ENCODE measurements at places on chromosomes 11 and 22. TPM values are rescaled to one million over a fixed set of nuclear protein-coding genes. Genes with fewer than 3 reads are reported as not detected.

DNA sequence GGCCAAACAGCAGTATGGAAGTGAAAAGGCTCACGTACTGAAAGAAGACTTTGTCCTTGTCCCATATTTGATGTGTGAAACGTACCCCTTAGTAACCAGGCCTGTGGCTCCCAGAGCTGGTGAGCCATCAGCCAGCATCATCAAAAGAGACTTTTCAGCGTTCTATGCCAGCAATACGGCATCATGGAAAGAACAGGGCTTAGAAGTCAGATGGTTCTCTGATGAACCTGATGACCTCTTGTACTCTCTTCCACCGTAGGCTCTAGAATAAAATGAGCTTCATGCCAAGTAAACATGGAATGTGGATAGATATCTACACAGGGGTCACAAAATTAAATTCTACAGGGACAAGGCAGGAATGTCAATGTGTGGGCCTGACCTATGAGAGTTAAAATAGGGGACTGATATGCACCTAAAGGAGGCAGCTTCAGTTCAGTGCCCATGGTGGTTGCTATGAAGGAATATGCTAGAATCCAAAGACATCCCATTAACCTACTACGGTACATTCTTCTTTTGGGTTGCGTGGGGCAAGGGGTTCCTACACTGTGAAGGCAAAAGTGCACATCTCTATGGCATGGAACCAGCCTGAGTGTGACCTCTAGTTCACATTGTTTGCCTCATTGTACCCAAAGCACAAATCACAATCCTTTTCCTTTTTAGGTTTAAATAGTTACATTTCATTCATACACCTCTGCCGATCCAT is 130.6 kb downstream of the ETS1 start:
- peak overlapping the region; percentile 93 for H3K27ac ChIP-seq
- no peaks in the 10 kb centered on the region for H3K27me3 ChIP-seq
- H3K4me3 ChIP-seq, result no peak overlapping the region
- H3K36me3 ChIP-seq, result peaks cover 33% of the 10 kb centered on the region

GRCh38 chr11:124608147-124608546 is 3.1 kb upstream of the PANX3 start:
- no peaks in the 10 kb centered on the region for H3K4me1 ChIP-seq
- H3K27me3 ChIP-seq, result peaks cover 24% of the 10 kb centered on the region

DNA sequence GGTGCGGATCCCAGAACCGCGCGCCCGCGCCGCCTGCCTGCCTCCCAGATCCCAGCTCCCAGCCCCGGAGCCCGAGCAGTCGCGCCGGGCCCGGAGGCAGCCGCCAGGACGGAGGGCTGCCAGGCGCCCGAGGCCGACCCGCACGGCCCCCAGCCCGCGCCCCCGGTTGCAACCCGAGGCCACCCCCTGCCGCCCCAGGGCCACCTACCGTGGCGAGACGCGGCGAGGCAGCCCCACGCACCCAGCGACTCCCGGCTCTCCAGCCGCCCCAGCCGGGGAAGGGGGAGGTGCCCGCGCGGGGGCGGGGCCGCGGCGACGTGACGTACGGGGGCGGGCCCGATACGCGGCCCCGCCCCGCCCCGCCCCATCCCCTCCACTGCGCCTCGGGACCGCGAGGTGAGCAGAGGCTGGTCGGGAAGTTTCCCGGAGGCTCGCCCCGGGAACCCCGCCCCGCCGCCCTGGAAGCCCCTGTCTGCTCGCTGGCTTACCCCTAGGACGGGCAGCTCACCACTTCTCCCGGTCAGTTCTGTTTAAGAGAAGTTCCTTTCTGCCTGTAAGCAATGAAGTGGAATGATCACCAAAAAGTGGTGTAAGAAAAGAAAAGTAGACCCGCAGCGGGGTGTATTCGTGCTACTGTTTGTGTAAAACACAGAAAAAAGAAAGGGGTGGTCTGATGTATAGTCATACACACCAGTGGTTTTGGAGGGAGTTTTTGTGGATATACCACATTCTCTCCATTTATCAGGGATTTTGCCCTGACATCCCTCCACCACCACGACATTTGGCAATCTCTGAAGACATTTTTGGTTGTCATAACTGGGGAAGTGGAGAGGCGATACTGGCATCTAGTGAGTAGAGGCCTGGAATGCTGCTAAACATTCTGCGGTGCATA is at the start of gene TPST2:
Gene TPST2, minus strand, starts transcription at position 288 of the 892 bp plus-strand sequence. CDS start 48,502 bp downstream, outside the sequence.
- H3K27me3 ChIP-seq, result peaks cover 24% of the 10 kb centered on the region
- H3K36me3 ChIP-seq, result no peaks in the 10 kb centered on the region
- peak within 1 kb of the TSS; percentile 67 for H3K27ac ChIP-seq
- DNase-seq, result peak; percentile 92

DNA sequence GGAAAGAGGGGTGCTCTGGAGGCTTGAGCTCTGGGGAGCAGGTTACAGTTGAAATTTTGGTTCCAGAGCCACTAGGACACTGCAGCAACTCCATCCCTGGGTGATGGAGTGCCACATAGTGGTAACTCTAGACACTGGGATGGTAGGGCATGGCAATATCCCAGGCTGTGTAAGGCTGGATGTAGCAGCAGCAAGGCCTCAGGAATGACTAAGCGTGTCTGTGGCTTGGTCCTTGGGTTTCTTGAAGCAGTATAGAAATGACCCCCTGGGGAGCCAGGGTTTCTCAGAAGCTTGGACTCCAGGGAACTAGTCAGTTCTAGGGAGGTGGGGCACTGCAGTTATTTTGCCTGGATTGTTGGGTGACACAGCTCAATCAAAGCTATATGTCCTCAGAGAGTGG is 8.1 kb downstream of the MS4A4A start:
- DNase-seq, result no peak
- no peak overlapping the region for H3K4me3 ChIP-seq
- peaks cover 15% of the 10 kb centered on the region for H3K4me1 ChIP-seq
- H3K27ac ChIP-seq, result no peak overlapping the region
- no peaks in the 10 kb centered on the region for H3K36me3 ChIP-seq

DNA sequence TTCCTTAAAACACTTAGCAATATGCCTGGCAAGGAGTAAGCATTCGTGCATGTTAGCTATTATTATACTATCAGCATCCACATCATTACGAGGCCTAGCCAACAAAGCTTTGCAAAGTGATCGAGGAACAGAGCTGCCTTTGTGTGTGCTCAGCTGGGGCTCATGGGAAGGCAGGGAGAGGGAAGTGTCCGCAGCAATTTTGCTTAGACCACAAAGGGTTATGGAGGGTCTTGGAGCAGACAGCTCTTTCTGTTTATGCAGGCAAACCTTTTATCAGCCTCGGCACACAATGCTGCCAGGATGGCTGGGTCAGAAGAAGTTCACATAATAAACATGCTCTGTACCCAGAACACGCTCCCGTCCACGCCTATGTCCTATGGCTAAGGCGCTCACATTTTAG is 10.9 kb upstream of the DKK3 start:
- no peak for DNase-seq
- H3K27ac ChIP-seq, result no peak overlapping the region
- H3K36me3 ChIP-seq, result peaks cover 4% of the 10 kb centered on the region
- no peaks in the 10 kb centered on the region for H3K27me3 ChIP-seq

The KCNK4 gene
- 0.43 TPM for total RNA-seq

GRCh38 chr22:19842393-19843106 is 12.1 kb downstream of the GNB1L start:
- DNase-seq, result no peak
- H3K4me1 ChIP-seq, result peaks cover 35% of the 10 kb centered on the region
- no peak overlapping the region for H3K4me3 ChIP-seq
- H3K27ac ChIP-seq, result no peak overlapping the region
- no peaks in the 10 kb centered on the region for H3K27me3 ChIP-seq

- H3K4me3 ChIP-seq, result no peak overlapping the region
- peaks cover 4% of the 10 kb centered on the region for H3K4me1 ChIP-seq
- no peaks in the 10 kb centered on the region for H3K27me3 ChIP-seq
- peak overlapping the region; percentile 53 for H3K27ac ChIP-seq
Measured at GRCh38 chr11:3732671-3733436, 61.7 kb upstream of the CHRNA10 start.

The ALDH3B1 gene
- total RNA-seq, result 4.7 TPM

- H3K4me1 ChIP-seq, result peaks cover 35% of the 10 kb centered on the region
- H3K27ac ChIP-seq, result peak overlapping the region; percentile 70
- DNase-seq, result no peak
- H3K36me3 ChIP-seq, result peaks cover 14% of the 10 kb centered on the region
Measured at GRCh38 chr11:62680825-62681240, 2.0 kb upstream of the UBXN1 start.

DNA sequence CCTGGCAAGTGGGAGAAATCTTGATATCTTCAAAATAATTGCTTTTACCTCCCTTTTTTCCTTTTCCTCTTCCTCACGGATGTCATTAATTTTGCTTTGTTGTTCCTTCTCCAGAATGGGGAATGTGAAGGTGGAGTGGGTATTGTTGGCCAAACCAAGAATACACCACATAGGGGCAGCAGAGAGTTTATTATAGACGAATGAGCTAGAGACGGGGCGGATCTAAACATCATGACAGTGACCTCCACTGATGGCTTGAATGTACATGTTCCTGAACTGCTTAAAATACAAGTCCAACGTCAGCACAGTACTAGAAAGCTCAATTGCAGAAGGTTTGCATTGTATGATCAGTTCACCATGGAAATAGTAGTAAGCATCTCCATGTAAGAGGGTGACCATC is 122.3 kb upstream of the SNX19 start:
- no peak overlapping the region for H3K4me3 ChIP-seq
- H3K4me1 ChIP-seq, result peaks cover 3% of the 10 kb centered on the region
- H3K36me3 ChIP-seq, result no peaks in the 10 kb centered on the region
- no peak overlapping the region for H3K27ac ChIP-seq
- peaks cover 4% of the 10 kb centered on the region for H3K27me3 ChIP-seq

The CHRDL2 gene
- not detected for total RNA-seq

DNA sequence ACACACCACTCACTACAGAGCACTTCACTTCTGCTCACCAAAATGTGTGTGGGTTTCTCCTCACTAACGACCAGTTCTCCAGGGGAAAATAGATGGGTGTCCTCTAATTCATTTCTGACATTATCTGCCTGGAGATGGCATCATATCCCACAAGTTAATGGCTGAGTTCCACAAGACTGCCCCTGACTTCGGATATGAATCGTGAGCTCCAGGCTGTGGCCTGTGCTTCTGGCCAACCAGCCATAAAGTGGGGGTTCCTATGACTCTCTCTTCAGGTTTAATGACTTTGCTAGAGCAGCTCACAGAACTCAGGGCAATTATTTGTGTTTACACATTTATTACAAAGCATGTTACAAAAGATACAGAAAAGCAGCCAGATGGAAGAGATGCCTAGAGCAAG is 113.0 kb upstream of the SYT13 start:
- no peak overlapping the region for H3K4me3 ChIP-seq
- H3K4me1 ChIP-seq, result peaks cover 14% of the 10 kb centered on the region
- H3K27me3 ChIP-seq, result peaks cover 3% of the 10 kb centered on the region
- H3K36me3 ChIP-seq, result no peaks in the 10 kb centered on the region

The PLAAT2 gene
- total RNA-seq, result not detected

- H3K36me3 ChIP-seq, result no peaks in the 10 kb centered on the region
- no peak for DNase-seq
- peak overlapping the region; percentile 3 for H3K27ac ChIP-seq
- H3K4me3 ChIP-seq, result peak overlapping the region; percentile 1
- peaks cover 15% of the 10 kb centered on the region for H3K4me1 ChIP-seq
Measured at GRCh38 chr11:79501707-79502106, 60.9 kb upstream of the TENM4 start.

- H3K36me3 ChIP-seq, result peaks cover 2% of the 10 kb centered on the region
- DNase-seq, result no peak
- peaks cover 30% of the 10 kb centered on the region for H3K27me3 ChIP-seq
- peaks cover 11% of the 10 kb centered on the region for H3K4me1 ChIP-seq
- H3K4me3 ChIP-seq, result peak overlapping the region; percentile 12
- peak overlapping the region; percentile 75 for H3K27ac ChIP-seq
Measured at GRCh38 chr11:75142714-75143419, 8.0 kb upstream of the SLCO2B1 start.

The OR52E5 gene
- total RNA-seq, result not detected

The SLC22A12 gene
- not detected for total RNA-seq
